ENCODE measurements at places on chromosomes 2 and 18.

- no peak for DNase-seq
Measured at GRCh38 chr2:161990036-161990435, 84.0 kb downstream of the DPP4 start.

DNA sequence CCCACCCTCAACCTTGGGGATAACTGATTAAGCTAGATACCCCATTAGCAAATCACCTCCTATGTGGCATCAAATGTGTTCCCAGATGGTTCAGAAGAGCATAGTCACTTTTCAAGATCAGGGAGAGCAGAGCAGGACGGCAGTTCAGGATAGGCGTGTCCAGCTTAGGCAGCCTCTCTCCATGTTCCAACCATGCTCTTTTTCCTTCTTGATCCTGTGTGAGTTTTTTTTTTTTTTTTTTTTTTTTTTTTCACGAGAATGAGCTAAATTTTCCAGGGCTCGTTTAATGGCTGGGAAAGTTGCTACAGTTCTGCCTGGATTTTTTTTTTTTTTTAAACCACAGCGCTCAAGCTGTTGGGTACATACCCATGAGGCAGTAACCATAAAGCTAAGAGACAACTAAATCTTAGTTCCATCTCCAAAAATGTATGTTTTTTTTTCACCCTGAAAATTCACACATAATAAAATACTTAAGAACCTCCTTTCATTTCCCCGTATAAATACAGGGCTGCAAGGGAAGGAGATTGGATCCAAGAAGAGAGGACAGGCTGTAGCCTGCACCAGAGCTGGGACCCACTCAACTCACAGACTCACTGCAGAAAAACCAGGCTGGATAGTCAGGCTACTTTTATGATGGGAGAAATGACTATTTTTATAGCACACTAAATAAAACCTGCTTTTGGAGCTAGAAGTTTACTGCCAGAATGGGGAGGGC is 244.3 kb downstream of the SETBP1 start:
- no peak for DNase-seq

DNA sequence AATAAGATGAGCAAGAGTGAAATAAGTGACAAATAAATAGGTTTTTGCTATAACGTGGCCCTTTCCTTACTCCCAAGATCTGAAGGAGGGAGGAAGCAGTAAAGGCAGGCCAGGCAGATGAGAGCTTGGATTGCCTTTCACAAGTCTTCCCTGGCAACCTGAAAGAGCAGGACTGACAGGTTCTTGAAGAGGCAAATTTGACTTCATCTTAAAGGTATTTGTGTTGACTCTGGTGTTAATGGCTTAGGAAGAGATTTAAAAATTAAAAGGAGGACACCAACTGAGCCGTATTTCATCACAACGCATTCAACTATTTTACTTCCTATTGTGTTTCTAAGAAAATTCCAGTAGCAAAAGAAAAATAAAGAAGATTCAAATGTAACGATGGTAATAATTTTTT is 3.2 kb downstream of the STRN start:
- peak; percentile 64 for DNase-seq

- DNase-seq = no peak
Measured at GRCh38 chr2:136116151-136116812, 1.7 kb downstream of the CXCR4 start.

- DNase-seq = no peak
Measured at GRCh38 chr2:17672583-17673317, 80.9 kb downstream of the SMC6 start.

DNA sequence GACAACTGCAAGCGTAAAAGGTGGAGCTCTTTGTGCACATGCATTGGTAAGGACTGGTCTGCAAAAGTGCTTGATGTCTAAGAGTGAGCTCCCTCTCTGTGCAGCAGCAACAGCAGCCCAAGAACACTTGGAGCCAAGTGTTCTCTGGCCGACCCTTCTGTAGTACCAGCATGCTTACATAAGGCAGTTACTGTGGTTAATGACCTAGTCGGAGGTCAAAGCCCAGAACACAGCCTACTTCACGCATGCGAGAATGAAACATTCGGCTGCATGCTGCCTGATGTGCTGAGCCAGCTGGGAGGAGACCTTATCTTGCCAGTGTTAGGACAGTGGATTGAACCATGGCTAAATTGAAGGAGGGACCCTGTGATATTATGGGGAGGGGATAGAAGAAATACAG is 21.3 kb downstream of the NCAPH start:
- DNase-seq = no peak

GRCh38 chr2:33086400-33087015 is 139.8 kb downstream of the LTBP1 start:
- DNase-seq = no peak

- no peak for DNase-seq
Measured at GRCh38 chr2:204205082-204205481, 268.5 kb downstream of the ICOS start.

- DNase-seq = no peak
Measured at GRCh38 chr2:179129574-179130238, 79.8 kb upstream of the CCDC141 start.

GRCh38 chr18:55088561-55088960 is 129.3 kb upstream of the CCDC68 start:
- no peak for DNase-seq

GRCh38 chr18:52345428-52345827 is 5.4 kb downstream of the DCC start:
- DNase-seq = no peak

- DNase-seq = no peak
Measured at GRCh38 chr2:205868053-205868452, 185.8 kb downstream of the NRP2 start.

GRCh38 chr2:68653538-68653982 is 10.2 kb downstream of the PROKR1 start:
- no peak for DNase-seq

DNA sequence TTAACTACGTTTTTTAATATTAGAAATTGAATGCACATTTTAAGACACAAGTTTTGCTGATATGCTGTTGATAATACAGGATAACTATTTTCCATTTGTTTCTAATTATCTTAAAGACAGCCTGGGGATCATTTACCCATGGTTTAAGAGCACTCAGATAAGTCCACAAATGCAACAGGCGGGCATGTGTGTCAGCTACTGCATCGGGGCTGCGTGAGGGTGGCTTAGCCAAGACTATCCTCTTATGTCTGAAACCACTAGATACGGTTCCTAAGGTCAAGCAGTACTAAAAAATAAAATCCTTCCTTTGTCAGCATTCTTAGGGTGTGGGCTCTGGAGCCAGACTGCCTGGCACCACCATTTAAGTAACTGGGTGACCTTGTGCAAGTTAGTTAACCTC is 254.8 kb downstream of the SATB2 start:
- DNase-seq = no peak

DNA sequence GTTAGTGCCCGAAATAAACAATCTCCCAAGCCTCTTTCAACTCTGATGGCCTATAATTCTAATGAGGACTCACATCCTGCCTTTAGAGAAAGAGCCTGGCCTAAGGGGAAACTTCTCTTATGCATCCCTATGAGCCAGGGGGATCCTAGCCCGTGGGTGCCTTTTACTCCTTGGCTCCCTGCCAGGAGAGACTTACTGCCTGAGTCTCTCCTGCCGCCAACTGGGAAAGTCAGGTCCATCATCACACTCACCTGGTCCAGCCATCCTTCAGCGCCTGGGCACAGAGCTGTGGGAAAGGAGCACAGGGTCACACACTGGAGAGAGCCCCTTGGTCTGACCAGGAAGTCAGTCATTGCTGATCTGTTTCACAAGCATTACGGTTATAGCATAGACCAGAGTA is 24.1 kb downstream of the ENOSF1 start:
- DNase-seq = no peak

GRCh38 chr2:165872101-165872791 is 78.2 kb upstream of the GALNT3 start:
- DNase-seq = no peak

DNA sequence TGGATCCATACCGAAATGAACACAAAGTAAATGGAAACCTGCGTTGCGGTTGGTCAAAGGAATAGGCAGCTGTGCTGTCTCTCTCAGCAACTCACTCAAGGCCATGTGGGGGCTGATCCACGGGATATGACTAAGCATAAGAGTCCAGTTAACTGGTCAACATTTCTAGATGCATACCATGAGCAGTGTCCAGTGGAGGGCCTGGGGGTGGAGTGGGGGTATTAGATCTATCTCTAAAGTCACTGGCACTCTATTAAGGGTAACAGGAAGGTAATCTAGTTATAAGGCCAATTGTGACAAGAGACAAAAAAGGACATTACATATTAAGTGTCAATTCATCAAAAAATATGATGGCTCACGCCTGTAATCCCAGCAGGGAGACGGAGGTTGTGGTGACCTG is 136.8 kb downstream of the TTC32 start:
- DNase-seq = no peak

- DNase-seq = no peak
Measured at GRCh38 chr2:24576617-24577016, 85.6 kb downstream of the NCOA1 start.

Data from Caco-2 (cell line).